Activated T-helper 1 cell treated with anti-CD3 and anti-CD28 coated beads, Interleukin-12 subunit alpha, Interleukin-12 subunit beta, Interleukin-2, Interleukin-4 antibody, amounts not matched to agents 30 ng/mL and 10 ng/mL and 1 ng/mL, durations not matched to agents 14 hours and 24 hours and 36 hours (primary cell): ENCODE measurements at places on chromosomes 5 and 9. TPM values are rescaled to one million over a fixed set of nuclear protein-coding genes. Genes with fewer than 3 reads are reported as not detected.

The TAF11L6 gene
- not detected in 2 replicates for total RNA-seq

The BSPRY gene
- 12.3 and 12.8 TPM in 2 replicates for total RNA-seq

The GDA gene
- total RNA-seq = not detected in 2 replicates

The ANKRD18A gene
- 4.1 and 4.6 TPM in 2 replicates for total RNA-seq

The HOMER1 gene
- 11.8 and 15.1 TPM in 2 replicates for total RNA-seq

DNA sequence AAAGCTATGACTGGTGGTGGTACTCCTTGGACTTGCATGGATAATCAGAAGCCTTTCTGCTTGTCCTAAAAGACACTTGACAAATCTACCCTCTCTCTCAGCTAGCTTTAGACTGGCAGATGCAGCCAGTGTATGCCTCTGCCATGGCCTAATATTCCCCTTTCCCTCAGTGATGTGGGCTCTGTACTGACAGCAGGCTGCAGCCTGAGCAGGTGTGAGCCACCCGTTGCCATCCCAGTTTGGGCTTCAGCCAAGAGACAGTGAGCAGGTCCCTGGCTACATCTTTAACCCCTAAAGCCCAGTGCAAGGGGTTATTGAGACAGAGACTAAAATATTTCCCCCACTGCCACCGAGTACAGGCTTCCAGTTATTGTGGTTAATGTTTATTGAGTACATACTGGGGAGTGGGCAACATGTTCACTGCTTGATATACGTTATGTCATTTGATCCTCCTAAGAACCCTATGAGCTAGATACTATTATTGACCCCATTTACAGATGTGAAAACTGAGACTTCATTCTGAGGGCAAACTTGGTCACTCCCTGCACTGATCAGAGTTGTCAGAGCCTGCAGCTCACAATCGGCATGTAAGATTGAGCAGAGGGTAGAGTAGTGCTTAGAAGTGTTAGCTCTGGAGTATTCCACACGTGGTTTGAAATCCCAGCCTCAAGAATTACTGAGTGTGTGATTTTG is 254.2 kb downstream of the ARHGAP26 start:
- no peak for DNase-seq
- H3K36me3 ChIP-seq = peaks cover 19% of the 10 kb centered on the region
- no peak overlapping the region for H3K27ac ChIP-seq
- peaks cover 4% of the 10 kb centered on the region for H3K27me3 ChIP-seq
- H3K4me1 ChIP-seq = peaks cover 63% of the 10 kb centered on the region

DNA sequence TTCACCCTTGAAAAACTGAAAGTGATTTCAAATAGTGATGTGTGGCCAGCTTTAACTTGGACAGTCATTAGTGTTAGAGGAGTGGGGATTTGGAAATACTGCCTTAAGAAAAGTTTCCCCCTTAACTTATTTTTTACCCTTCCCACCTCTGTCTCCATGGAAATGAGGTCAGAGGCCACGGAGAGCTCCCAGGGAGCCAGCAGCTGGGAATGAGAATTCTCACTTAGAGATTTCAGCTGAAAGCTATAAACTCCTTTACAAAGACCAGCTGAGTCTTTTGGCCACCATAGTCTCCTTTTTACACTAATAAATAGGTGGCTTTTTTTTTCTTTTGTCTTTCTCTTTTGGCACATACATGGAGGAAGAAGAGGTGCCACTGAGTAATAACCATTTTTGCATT is 45.7 kb upstream of the PIK3R1 start:
- no peak for DNase-seq
- no peaks in the 10 kb centered on the region for H3K36me3 ChIP-seq
- no peak overlapping the region for H3K4me3 ChIP-seq
- no peak overlapping the region for H3K27ac ChIP-seq
- no peaks in the 10 kb centered on the region for H3K4me1 ChIP-seq

DNA sequence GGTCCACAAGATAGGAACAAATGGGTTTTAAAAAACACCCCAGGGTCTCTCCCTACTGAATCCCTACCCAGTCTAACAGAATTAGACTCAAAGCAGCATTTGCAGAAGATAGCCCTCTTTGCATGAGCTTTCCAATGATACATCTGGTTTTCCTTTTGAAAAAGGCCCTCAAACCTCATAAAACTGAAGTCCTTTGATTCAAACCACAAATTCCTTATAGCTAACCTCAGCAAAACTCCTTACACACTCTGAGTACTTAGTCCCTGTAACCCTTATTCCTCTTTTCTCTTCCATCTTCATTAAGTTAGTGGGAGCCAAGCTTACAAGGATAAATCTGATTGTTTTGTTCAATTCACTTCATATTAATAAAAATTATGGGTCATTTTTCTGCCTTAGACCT is 90.5 kb upstream of the TNC start:
- H3K36me3 ChIP-seq = peaks cover 3% of the 10 kb centered on the region
- H3K27ac ChIP-seq = no peak overlapping the region
- H3K4me1 ChIP-seq = peaks cover 57% of the 10 kb centered on the region
- peaks cover 4% of the 10 kb centered on the region for H3K27me3 ChIP-seq
- DNase-seq = no peak

GRCh38 chr5:138386290-138386689 is 33.8 kb downstream of the KDM3B start:
- no peaks in the 10 kb centered on the region for H3K27me3 ChIP-seq
- H3K27ac ChIP-seq = no peak overlapping the region
- peaks cover 28% of the 10 kb centered on the region for H3K36me3 ChIP-seq
- no peak overlapping the region for H3K4me3 ChIP-seq
- DNase-seq = no peak
- no peaks in the 10 kb centered on the region for H3K4me1 ChIP-seq

DNA sequence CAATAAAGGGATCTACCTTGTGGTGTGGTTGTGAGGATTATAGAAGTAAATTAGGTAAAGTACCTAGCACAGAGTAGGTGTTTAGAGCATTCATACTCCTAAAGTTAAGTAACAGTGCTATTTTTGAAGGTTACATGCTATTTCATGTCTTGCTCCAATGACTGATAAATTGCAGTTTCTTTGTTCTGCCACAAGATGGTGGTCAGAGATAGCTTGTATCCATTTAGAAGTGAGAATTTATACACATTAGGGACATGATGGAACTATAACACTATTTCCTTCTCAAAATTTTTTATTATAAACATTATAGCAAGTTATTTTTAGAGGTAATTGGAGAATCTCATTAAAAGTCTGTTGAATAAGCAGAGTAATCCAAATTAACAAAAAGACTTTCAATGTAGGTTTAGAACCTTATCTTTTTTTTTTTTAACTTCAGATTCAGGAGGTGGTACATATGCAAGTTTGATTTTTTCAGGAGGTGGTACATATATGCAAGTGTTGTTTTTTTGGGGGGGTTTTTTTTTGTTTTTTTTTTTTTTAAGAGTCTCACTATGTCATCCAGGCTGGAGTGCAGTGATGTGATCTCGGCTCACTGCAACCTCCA is 17.1 kb downstream of the MTREX start:
- no peak for DNase-seq
- H3K27me3 ChIP-seq = no peaks in the 10 kb centered on the region
- peaks cover 21% of the 10 kb centered on the region for H3K4me1 ChIP-seq
- no peak overlapping the region for H3K4me3 ChIP-seq
- H3K27ac ChIP-seq = no peak overlapping the region

DNA sequence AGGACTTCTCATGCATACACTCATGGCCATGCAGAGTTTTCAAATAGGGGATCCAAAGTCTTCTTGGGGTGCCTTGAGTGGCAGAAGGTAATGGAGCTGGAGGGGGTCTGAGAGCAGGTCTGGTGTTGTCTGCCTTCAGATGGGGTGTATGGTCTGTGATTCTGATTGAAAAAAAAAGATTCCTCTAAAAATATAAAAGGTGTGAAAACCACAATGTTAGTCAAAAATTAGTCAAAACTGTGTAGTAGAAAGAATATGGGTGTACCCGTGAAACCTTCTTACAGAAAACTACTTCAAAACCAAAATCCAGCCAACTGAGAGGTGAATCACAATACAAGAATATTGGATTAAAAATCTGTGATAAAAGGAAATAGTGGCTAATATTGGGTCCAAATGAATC is 20.1 kb downstream of the DOCK2 start:
- peaks cover 61% of the 10 kb centered on the region for H3K36me3 ChIP-seq
- peaks cover 75% of the 10 kb centered on the region for H3K4me1 ChIP-seq
- DNase-seq = no peak

DNA sequence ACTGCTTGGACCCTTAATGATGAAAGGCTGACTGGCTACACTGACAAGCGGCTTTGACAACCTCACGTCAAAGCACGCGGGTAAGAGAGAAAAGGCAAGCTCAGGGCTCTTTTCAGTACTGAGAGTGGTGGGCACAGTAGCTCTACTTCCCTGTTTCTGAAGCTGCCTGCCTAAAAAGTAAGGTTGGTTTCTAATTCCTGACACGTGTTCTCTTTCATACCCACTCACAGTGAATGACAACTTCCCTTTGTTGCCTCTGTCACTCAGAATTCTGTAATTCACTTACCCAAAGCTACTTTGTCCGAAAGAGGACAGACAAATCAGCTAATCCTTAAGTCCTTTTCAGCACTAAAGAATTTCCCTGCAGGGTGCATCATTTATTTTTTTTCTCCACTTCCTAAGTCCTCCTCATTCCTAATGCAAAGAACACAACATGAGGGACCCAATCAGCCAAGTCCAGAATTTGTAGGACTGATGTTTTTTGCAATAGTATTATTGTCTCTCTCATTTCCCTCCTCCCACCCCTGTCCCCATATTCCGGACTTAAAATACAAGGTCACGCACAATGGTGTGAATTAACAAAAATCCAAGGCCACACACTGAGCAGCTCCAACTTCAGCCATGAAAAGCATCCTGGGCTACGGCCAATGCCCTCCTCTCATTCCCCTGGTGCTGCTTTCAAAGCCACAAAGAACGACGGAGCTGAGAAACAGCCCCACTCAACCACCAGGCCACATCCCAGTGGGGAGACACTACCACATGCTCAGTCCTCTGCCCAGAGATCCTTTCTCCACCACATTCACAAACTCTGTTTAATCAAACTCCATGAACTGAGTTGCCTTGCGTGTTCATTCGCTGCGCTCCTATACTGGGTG is 221.0 kb downstream of the TSSK1B start:
- no peak overlapping the region for H3K4me3 ChIP-seq
- DNase-seq = no peak
- H3K27me3 ChIP-seq = peaks cover 4% of the 10 kb centered on the region

DNA sequence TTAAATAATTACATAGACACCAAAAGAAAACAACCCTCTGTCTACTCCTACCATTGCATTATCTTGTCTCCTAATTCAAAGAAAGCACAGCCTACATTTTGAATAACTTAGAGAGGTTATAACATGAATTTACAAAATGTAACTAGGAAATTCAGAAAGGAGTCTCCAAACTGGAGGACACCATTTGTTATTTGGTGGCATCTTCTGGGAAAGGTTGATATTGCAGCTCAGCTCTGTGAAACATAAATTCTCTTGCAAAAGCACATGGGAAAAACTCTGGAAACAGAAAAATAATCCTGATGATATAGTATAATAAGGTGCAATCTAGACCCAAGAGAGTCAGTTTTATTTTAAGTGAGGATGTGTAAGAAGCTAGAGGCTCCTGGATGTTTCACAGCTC is 215.3 kb downstream of the MLLT3 start:
- H3K36me3 ChIP-seq = peaks cover 34% of the 10 kb centered on the region
- no peak overlapping the region for H3K27ac ChIP-seq

DNA sequence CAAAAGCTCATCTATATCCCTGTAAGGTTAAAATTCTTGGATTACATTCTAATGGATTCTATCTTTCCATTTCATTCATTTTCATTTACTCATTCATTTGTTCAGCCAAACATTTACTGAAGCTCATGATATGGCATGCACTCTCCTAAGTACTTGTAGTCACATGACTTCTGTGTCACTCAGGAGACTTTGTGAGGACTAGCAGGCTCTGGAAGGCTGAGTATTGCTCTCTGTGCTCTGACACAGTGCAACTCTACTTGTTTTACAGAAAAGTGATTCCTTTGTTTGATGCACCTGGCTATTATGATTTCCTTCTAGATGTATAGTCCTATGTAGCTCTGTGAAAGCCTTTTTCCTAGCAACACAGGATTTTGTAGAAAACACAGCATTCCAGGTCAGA is 53.0 kb downstream of the YIPF5 start:
- peaks cover 7% of the 10 kb centered on the region for H3K27me3 ChIP-seq
- no peaks in the 10 kb centered on the region for H3K36me3 ChIP-seq
- no peaks in the 10 kb centered on the region for H3K4me1 ChIP-seq
- H3K27ac ChIP-seq = no peak overlapping the region
- DNase-seq = no peak

GRCh38 chr5:36507332-36507952 is 99.0 kb upstream of the SLC1A3 start:
- H3K36me3 ChIP-seq = no peaks in the 10 kb centered on the region
- H3K4me3 ChIP-seq = no peak overlapping the region
- H3K27me3 ChIP-seq = peaks cover 9% of the 10 kb centered on the region

DNA sequence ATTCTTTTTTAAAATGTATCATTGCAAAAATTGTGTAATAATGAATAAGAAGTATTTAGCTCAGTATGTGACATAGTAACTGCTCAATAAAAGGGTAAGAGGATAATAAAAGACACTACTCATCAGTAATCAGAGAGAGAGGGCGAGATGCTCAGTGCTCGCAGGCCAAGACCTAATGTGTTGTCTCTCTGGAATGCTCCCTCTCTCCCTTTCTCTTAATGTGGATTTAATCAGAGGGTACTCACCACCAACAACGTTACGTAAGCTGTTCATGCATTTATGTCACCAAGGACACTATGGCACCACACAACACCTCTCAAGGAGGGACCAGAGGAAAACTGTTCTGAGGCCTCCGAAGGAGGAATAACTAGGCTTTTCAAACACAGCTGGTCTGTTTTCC is 42.5 kb downstream of the WHRN start:
- peaks cover 3% of the 10 kb centered on the region for H3K27me3 ChIP-seq
- DNase-seq = no peak
- no peak overlapping the region for H3K27ac ChIP-seq
- peaks cover 7% of the 10 kb centered on the region for H3K4me1 ChIP-seq
- H3K4me3 ChIP-seq = no peak overlapping the region

DNA sequence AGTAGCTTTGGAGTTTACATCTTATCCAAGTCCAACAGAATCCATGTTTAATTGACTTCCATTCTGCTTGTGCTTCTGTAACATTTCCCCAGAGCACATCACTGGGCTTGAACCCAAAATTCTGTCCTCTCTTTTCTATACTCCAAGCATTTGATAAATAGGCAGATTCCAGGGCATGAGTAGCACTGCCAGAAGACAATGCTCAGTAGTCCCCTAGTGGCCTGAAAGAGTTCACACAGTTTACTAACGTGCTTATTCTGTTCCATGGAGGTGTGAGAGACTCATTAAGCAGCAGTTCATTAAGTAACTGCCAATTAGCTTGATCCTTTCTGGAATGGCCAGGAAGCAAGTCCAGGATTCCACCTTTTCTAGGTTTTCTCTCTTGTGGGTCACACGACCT is 9.4 kb upstream of the GABRA6 start:
- no peak overlapping the region for H3K27ac ChIP-seq
- H3K4me1 ChIP-seq = no peaks in the 10 kb centered on the region
- no peak for DNase-seq
- no peaks in the 10 kb centered on the region for H3K27me3 ChIP-seq
- H3K36me3 ChIP-seq = no peaks in the 10 kb centered on the region
